Tracheal epithelial cell (primary cell): ENCODE measurements at places on chromosomes 11 and 22. TPM values are rescaled to one million over a fixed set of nuclear protein-coding genes. Genes with fewer than 3 reads are reported as not detected.

Gene MIF
- total RNA-seq = 383 and 403 TPM in 2 replicates

Gene MRGPRX4
- not detected in 2 replicates for total RNA-seq

Gene CCDC88B
- 2.4 and 7.7 TPM in 2 replicates for total RNA-seq

Gene PPM1F
- 19.4 and 30.8 TPM in 2 replicates for total RNA-seq

Gene CASP5
- total RNA-seq = 1.1 TPM in 1 of 2 replicates, not detected in the other

Gene TXN2
- 10.6 and 12.6 TPM in 2 replicates for total RNA-seq

Gene ZDHHC8
- 4.3 and 5.5 TPM in 2 replicates for total RNA-seq

Gene SMTNL1
- total RNA-seq = not detected in 2 replicates

Gene ROM1
- 1.4 and 3.0 TPM in 2 replicates for total RNA-seq

Gene OOSP1
- not detected in 2 replicates for total RNA-seq

Gene ZBED4
- 17.3 and 18.1 TPM in 2 replicates for total RNA-seq

Gene NAALAD2
- total RNA-seq = not detected in 2 replicates

Gene TCN2
- 3.1 and 4.0 TPM in 2 replicates for total RNA-seq

Gene ADAMTS8
- not detected in 2 replicates for total RNA-seq

Gene HEPN1
- 0.24 TPM in 1 of 2 replicates, not detected in the other for total RNA-seq

Gene OR5AN1
- total RNA-seq = not detected in 2 replicates

Gene MED19
- 14.0 and 18.8 TPM in 2 replicates for total RNA-seq

Gene OR4A47
- not detected in 2 replicates for total RNA-seq

Gene LARGE2
- total RNA-seq = 8.2 and 11.7 TPM in 2 replicates

Gene NXPE2
- not detected in 2 replicates for total RNA-seq

Gene NUDT8
- total RNA-seq = 10.6 and 14.7 TPM in 2 replicates

Gene SCUBE2
- total RNA-seq = not detected in 2 replicates

Gene AIFM3
- total RNA-seq = 1.9 and 3.0 TPM in 2 replicates

Gene GGTLC2
- total RNA-seq = not detected in 2 replicates

Gene HEPHL1
- total RNA-seq = 0.21 and 2.2 TPM in 2 replicates

Gene ZNF70
- total RNA-seq = 0.85 and 1.9 TPM in 2 replicates

Gene PDE2A
- total RNA-seq = 3.8 and 5.3 TPM in 2 replicates

Gene MAML2
- 1.1 and 2.2 TPM in 2 replicates for total RNA-seq

Gene BTBD18
- total RNA-seq = under 0.01 TPM in 1 of 2 replicates, not detected in the other

Gene MIEF1
- total RNA-seq = 18.6 and 27.3 TPM in 2 replicates

Gene FJX1
- 50.5 and 71.3 TPM in 2 replicates for total RNA-seq

Gene DDX25
- 0.24 TPM in 1 of 2 replicates, not detected in the other for total RNA-seq

Gene MS4A7
- total RNA-seq = not detected in 2 replicates

Gene SULT4A1
- 0.24 TPM in 1 of 2 replicates, not detected in the other for total RNA-seq

Gene SLC22A9
- not detected in 2 replicates for total RNA-seq

Gene C22orf42
- total RNA-seq = not detected in 2 replicates

Gene LAYN
- 10.4 and 64.1 TPM in 2 replicates for total RNA-seq

Gene FOLR2
- total RNA-seq = not detected in 2 replicates

Gene PAAF1
- total RNA-seq = 8.7 and 11.5 TPM in 2 replicates

Gene LDHAL6A
- not detected in 2 replicates for total RNA-seq

Gene CATSPER1
- under 0.01 TPM in 1 of 2 replicates, not detected in the other for total RNA-seq

Gene ETS1
- 29.6 and 143 TPM in 2 replicates for total RNA-seq

Gene RFPL1
- not detected in 2 replicates for total RNA-seq

Gene TSSC4
- 61.8 and 77.6 TPM in 2 replicates for total RNA-seq

Gene OR8D1
- not detected in 2 replicates for total RNA-seq

Gene RTCB
- total RNA-seq = 79.7 and 132 TPM in 2 replicates

Gene DUSP8
- 0.21 and 0.96 TPM in 2 replicates for total RNA-seq

Gene CHEK1
- 5.3 and 15.9 TPM in 2 replicates for total RNA-seq

Gene OR2AG2
- under 0.01 TPM in 2 replicates for total RNA-seq

Gene HPX
- total RNA-seq = 0.85 TPM in 1 of 2 replicates, not detected in the other

Gene MISFA
- 1.9 TPM in 1 of 2 replicates, not detected in the other for total RNA-seq

Gene B3GAT1
- total RNA-seq = not detected in 2 replicates

Gene POU2AF2
- not detected in 2 replicates for total RNA-seq
